Stimulated activated CD8-positive, alpha-beta memory T cell treated with anti-CD3 and anti-CD28 coated beads, Interleukin-4, amount 100 ng/mL, for 1 hour (primary cell): ENCODE measurements at places on chromosomes 5 and 9.

- DNase-seq, result no peak
These were observed 4.2 kb upstream of the SMAD5 start for GRCh38 chr5:136128481-136128880.

DNA sequence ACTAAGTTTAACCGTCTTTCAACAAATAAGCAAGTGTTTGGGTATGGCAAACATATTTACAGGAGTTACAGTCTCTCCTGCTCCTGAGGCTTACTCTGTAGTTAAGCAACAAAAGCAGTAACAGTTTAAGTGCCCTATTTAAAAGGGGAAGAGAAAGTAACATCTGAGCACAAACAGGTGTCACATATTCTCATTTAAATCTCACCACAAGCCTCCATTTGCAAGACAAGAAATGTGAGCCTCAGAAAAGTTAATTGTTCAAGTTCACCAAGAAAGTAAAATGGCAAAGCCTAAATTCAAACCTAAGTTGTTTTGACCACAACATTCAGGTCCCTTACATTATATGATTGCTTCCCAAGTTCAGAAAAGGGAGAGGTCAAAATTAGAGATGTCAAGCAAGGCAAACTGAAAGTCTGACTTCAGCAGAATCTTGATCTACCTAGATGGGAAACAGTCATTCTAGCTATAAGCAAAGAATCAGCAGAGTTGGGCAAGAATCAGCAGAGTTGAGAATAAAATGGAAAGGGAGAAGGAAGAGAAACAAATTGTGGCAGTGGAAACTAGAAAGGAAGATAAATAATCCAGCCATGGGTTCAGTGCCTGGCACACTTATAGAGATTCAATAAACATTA is 93.4 kb downstream of the STRBP start:
- DNase-seq, result no peak

DNA sequence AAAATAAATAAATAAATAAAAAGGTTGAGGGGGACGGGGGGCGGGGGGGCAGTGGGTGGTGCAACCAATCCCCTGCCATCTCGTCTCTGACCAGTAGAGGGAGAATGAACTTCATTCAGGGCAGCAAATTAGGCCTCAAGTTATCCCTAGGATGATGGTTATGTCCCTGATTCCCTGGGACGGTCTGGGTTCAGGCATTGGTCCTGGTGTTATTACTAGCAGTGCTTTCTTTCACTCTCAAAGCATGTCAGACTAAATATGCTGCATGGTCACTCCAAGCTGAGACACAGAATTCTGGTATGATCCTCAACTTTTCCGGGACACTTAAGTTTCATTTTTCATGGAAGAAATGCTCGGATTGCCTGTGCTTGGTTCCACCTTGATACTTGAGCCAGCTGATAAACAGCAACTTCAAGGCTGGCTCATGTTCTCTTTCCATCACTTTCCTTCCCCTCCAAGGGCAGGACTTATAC is 59.4 kb downstream of the DAP start:
- no peak for DNase-seq

DNA sequence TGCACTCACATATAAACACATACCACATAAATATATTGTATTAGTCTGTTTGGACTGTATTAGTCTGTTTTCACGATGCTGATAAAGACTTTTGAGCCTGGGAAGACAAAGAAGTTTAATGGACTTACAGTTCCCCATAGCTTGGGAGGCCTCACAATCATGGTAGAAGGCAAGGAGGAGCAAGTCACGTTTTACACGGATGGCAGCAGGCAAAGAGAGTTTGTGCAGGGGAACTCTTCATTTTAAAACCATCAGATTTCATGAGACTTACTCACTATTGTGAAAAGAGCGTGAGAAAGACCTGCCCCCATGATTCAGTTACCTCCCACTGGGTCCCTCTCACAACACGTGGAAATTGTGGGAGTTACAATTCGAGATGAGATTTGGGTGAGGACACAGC is 133.4 kb downstream of the FER start:
- DNase-seq, result no peak

DNA sequence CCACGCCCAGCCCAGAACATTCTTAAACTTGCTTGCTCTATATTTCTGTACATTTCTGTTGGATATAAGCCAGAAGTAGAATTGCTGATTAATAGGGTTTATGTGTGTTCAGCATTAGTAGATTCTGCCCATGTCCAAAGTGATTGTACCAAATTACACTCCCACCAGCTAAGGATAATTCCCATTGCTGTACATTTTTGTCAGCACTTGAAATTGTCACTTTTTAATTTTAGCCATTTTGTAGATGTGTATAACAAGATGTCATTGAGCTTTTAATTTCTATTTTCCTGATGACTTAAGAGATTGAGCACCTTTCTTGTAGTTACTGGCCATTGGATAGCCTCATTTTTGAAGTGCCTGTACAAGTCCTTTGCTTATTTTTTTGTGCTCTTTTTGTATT is 46.4 kb downstream of the AQP7 start:
- DNase-seq, result no peak

DNA sequence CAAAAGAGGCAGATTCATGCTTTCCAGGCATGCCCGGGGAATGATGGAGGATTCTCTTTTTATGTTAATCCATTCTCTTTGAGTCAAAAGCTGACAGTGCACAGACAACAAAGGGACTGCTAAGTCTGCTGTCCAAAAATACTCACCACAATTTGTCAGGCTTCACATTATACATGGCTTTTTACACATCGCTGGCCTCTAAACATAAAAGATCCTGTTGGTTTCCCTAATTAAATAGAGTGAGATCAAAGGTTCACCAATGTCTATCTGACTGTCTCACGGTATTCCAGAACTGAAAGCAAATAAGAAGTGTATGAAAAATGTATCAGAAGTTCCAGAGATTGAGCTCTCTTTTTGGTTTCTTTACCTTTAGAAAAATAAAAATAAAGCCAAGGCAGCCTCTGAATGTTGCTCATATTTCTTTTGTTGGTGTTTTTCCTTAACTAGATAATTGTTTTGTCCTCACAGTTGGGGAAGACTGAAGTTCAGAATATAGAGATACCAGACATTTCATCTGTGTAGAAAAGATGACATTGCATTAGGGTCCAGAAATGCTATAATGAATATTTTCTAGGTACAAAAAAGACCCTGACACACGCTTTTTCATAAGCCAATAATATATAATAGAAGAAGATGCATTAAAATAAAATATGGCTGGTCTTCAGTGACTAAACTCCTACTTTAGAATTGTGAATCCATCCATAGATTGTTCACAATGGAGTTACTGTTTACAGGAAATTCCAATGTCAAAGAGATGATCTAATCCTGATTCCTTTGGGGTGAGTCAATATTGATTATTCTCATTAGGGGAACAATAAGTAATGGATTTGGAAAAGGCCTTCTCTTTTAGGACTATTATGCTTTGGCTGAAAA is 688.2 kb upstream of the CDH6 start:
- DNase-seq, result no peak

- DNase-seq, result no peak
These were observed 7.9 kb upstream of the FIBCD1 start for GRCh38 chr9:130946766-130947617.

- DNase-seq, result no peak
These were observed 500.1 kb downstream of the ENC1 start for GRCh38 chr5:74140409-74140808.

GRCh38 chr5:32683125-32683524 is 28.0 kb upstream of the NPR3 start:
- DNase-seq, result no peak

GRCh38 chr5:67287510-67288268 is 91.1 kb upstream of the CD180 start:
- DNase-seq, result no peak

GRCh38 chr5:171493646-171494393 is 74.4 kb downstream of the FGF18 start:
- DNase-seq, result no peak

GRCh38 chr9:116365056-116365471 is 211.5 kb downstream of the PAPPA start:
- DNase-seq, result no peak
